H9 (cell line): ENCODE measurements at places on chromosomes 16 and 17.

GRCh38 chr17:66312912-66313311, 10.5 kb downstream of the PRKCA start:
- no peak for DNase-seq

DNA sequence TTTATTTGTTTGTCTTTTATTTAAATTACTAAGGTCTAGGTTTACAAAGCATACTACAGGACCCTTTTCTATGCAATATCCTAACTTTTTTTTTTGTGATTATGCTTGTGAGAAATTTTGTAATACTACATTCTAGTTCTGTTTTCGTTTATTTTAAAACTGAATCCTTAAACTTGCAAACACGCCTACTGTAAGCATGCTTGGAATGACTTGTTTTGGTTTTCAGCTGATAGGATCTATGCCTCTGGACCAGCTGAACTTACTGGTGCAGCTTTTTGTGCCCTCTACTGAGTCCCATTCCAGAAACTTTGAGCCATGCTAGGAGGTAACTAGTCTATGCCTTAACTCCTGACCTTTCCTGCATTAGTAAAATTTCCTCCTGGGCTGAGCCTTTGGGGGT, 6.0 kb downstream of the PDP2 start:
- DNase-seq, result no peak

GRCh38 chr17:50361561-50362480, 11.2 kb downstream of the MRPL27 start:
- peak; percentile 83 for DNase-seq

GRCh38 chr16:28146536-28146935, 65.2 kb downstream of the XPO6 start:
- no peak for DNase-seq

DNA sequence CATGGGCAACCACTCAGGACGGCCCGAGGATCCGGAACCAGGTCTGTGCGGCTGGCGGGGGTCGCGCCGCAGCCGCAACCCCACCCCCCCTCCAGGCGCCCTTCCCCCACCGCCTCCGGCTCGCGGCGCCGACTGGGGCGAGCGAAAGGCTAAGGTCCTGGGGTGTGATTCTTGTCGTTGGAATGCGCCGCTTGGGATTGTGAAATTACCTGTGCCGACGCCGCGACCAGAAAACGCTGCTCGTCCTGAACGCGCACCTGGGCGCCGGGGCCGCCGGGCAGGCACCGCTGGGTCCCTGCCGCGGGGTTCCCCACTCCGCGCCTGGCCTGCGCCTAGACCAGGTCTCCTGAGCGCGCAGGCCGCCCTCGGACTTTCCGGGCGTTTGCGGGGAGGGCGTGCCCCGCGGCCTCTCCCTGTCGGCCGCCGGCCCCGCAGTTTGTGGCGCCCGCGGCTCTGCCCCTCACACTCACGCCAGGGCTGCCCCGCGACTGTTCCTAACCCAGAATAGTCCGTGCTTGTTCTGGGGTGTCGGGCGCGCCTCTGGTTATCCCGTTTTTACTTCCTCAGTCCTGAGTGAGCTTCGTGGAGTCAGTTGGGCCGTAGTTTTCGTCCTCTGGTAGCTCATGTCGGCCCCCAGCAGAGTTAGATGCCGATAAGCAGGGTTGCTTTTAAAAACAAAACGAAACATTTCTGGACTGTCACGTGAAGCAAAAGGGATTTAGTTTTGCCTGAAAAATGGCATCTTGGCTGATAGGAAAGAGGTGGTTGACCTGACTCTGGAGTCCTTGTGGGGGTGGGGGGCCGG, 147.2 kb downstream of the SPECC1 start:
- DNase-seq, result no peak

- no peak for DNase-seq
Measured at GRCh38 chr17:82836823-82837357, 2.9 kb downstream of the ZNF750 start.

DNA sequence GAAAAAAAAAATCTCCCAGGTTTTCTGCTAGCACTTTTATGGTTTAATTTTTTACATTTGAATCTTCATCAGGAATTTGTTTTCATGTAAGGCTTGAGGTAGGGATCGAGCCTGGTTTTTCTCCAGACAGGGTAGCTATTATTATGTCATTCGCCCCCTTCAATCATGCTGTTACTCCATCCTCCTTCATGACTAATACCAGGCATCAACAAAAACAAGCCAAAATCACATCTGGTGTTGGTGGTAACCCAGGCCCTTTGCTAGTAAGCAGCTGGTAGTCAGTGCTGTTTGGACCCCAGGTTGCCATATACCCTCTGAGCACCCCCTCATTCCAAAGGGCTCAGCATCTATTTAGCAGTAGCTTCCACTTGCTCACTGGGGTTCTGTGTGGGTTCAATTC, 29.5 kb downstream of the DRC3 start:
- no peak for DNase-seq

GRCh38 chr16:89909777-89910716, 8.6 kb upstream of the MC1R start:
- peak; percentile 88 for DNase-seq

DNA sequence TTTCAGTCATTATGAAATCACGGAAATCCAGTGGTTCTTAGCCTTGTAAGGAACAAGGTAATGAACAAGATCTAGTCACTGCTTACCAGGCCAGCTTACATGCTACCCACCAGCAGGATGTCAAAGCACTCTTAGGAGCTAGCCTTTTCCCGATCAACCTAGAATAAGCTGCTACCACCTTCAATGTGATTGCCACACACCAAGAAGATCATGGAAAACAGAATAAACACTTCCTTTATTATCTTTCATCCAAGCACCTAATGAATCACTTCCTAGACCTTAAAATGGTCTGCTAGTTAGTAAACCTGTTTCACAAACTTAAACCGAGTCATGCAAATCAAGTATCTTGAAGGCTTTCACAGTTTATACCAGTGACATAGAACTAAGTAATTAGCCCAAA, 5.0 kb downstream of the BBS2 start:
- no peak for DNase-seq

- DNase-seq, result no peak
Measured at GRCh38 chr17:80588702-80589383, 44.2 kb downstream of the RPTOR start.

- DNase-seq, result no peak
Measured at GRCh38 chr17:37106049-37106448, 157.3 kb downstream of the AATF start.
